ENCODE measurements at places on chromosomes 1 and 21. TPM values are rescaled to one million over a fixed set of nuclear protein-coding genes. Genes with fewer than 3 reads are reported as not detected.

DNA sequence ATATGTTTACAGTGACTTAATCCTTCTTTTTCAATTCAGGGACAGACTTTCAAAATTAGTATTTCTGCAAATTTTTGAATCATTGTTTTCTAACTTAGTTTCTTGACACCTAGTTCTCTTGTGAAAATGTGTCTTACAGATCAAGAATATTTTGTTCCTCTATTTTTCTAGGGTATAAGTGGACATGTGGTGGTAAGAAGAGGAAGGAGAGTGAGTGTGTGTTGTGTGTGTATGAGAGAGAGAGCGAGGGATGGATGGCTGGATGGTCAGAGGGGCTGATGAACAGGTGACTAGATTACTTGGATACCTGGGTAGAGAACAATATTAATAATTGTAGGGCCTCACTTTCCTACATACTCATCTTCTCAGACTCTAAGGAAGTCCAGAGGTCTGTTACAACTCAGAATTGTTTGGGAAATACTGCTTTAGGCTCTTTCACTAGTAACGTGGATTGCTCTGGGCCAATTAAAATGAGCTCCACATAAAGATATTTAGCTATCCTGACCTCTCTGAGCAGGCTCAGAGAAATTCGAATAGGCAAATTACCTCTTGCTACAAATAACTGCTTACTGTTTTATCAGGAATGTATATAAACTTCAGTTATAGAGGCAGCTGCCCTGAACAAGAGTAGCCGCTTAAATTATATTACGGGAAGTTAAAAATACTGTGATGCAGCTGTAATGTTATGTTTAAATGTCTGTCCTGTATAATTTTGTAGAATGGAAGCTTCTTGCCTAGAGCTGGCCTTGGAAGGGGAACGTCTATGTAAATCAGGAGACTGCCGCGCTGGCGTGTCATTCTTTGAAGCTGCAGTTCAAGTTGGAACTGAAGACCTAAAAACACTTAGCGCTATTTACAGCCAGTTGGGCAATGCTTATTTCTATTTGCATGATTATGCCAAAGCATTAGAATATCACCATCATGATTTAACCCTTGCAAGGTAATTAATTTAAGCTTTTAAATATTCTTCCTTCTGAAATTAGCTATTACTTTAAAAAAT, 19.7 kb downstream of the GPSM2 start:
- no peak for DNase-seq

GRCh38 chr1:163744301-163744887, 422.6 kb downstream of the NUF2 start:
- no peak for DNase-seq

GRCh38 chr1:203754455-203754864, 10.5 kb upstream of the LAX1 start:
- no peak for DNase-seq

- DNase-seq, result no peak
Observed at GRCh38 chr1:26404641-26405040, 6.0 kb upstream of the LIN28A start.

The LIN28A gene
- total RNA-seq, result not detected

The DVL1 gene
- 205 TPM for total RNA-seq

Data from upper lobe of left lung (tissue), 6 donors.